ENCODE measurements at places on chromosomes 6 and 20.

GRCh38 chr6:41155132-41155805 is 1.1 kb upstream of the TREML1 start:
- DNase-seq: no peak

- no peak for DNase-seq
Observed at GRCh38 chr6:42960243-42961019, at the start of gene GNMT. TSS of gene GNMT (plus strand) at chr6:42960754. CDS start at chr6:42960768, 14 bp downstream.

DNA sequence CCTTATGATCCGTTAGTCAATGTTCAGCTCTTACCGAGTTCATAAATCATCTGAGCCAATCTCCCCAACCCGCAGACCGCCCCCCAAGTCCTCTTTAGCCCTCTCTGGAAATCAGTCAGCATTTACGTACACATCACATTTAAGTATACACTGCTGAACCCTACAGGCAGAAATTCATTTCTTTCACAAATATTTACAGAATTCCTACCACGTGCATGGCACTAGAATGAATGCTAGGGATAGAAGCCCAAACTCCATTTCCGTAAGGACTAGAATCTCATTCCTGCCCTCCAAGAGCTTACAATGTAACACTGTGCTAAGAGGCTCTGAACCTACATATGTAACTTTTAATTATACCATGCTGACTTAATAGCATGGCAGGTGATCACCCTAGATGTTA is 1.8 kb downstream of the OSER1 start:
- DNase-seq: no peak

- no peak for DNase-seq
Observed at GRCh38 chr20:24684956-24685691, 215.7 kb downstream of the SYNDIG1 start.

GRCh38 chr6:9825526-9825925 is 589.3 kb downstream of the TFAP2A start:
- DNase-seq: no peak
